ENCODE measurements at places on chromosomes 7 and 10. TPM values are rescaled to one million over a fixed set of nuclear protein-coding genes. Genes with fewer than 3 reads are reported as not detected.

GRCh38 chr10:99364125-99364524, 35.0 kb downstream of the CNNM1 start:
- no peaks in the 10 kb centered on the region for H3K4me1 ChIP-seq
- H3K4me3 ChIP-seq, result no peak overlapping the region
- no peaks in the 10 kb centered on the region for H3K36me3 ChIP-seq
- H3K27me3 ChIP-seq, result no peaks in the 10 kb centered on the region
- no peak for DNase-seq

DNA sequence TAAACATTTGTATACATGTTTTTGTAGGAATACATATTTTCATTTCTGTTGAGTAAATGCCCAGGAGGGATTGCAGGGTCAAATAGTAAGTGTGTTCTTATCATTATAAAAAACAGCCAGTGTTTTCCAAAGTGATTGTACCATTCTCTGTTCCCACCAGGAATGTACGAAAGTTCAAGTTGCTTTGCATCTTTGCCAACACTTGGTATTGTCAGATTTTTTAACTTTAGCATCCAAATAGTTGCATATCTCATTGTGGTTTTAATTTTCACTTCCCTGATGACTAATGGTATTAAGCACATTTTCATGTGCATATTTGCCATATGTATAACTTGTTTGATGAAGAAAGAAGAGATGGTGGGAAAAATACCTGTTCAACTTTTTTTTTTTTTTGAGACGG, 213.9 kb downstream of the ZNF365 start:
- no peak overlapping the region for H3K27ac ChIP-seq
- no peak overlapping the region for H3K4me3 ChIP-seq
- H3K4me1 ChIP-seq, result no peaks in the 10 kb centered on the region
- no peaks in the 10 kb centered on the region for H3K36me3 ChIP-seq
- no peaks in the 10 kb centered on the region for H3K27me3 ChIP-seq

GRCh38 chr7:127578036-127578684, 7.2 kb downstream of the GCC1 start:
- H3K4me3 ChIP-seq, result no peak overlapping the region
- H3K27ac ChIP-seq, result no peak overlapping the region
- DNase-seq, result no peak
- H3K4me1 ChIP-seq, result peaks cover 18% of the 10 kb centered on the region
- H3K36me3 ChIP-seq, result no peaks in the 10 kb centered on the region

DNA sequence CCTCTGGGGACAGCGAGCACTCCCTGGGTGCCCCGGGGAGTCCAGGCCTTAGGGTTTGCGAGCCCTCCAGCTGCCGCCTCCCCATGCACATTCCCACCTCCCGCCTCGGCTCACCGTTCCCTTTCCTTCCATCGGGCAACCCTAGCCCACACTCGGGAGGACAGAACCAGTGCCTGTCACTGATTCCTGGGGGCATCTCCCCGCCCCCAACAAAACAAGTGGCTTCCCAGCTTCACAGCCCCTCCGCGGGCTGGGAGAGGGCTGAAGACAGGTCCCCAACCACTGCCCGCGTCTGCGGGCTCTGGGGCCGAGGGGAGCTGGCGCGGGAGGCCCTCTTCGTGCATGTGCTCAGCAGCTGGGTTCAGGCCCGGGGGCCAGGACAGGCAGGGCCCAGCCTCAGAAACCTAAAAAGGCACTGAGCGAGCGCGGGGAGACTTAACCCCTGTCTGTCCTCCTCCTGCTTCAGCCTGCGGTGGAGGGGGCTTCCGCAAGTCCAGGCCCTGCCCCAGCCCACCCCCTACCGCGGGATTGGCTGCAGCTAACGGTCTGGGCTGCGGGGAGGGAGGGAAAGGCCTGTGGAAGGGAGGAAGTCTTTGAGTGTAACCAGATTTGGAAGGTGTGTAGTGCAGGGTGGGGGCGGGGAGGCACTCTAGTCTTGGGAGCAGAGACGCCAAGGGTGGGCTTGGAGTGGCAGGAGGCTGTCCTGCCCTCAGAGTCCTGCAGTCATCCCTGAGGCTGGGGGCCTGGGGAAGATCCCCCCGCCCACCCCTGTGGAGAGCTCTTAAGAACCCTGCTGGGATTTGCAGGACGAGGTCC, 1.2 kb downstream of the FLNC start:
- no peaks in the 10 kb centered on the region for H3K36me3 ChIP-seq
- peak overlapping the region; percentile 82 for H3K4me3 ChIP-seq
- DNase-seq, result peak; percentile 46

GRCh38 chr7:25392588-25393338, 164.5 kb upstream of the NPVF start:
- DNase-seq, result no peak
- H3K4me3 ChIP-seq, result no peak overlapping the region
- H3K27me3 ChIP-seq, result no peaks in the 10 kb centered on the region
- H3K36me3 ChIP-seq, result no peaks in the 10 kb centered on the region

- peaks cover 4% of the 10 kb centered on the region for H3K4me1 ChIP-seq
- no peaks in the 10 kb centered on the region for H3K36me3 ChIP-seq
- peak overlapping the region; percentile 92 for H3K27ac ChIP-seq
- H3K4me3 ChIP-seq, result peak overlapping the region; percentile 69
Measured at GRCh38 chr7:131106681-131107336, 220.9 kb upstream of the MKLN1 start.

DNA sequence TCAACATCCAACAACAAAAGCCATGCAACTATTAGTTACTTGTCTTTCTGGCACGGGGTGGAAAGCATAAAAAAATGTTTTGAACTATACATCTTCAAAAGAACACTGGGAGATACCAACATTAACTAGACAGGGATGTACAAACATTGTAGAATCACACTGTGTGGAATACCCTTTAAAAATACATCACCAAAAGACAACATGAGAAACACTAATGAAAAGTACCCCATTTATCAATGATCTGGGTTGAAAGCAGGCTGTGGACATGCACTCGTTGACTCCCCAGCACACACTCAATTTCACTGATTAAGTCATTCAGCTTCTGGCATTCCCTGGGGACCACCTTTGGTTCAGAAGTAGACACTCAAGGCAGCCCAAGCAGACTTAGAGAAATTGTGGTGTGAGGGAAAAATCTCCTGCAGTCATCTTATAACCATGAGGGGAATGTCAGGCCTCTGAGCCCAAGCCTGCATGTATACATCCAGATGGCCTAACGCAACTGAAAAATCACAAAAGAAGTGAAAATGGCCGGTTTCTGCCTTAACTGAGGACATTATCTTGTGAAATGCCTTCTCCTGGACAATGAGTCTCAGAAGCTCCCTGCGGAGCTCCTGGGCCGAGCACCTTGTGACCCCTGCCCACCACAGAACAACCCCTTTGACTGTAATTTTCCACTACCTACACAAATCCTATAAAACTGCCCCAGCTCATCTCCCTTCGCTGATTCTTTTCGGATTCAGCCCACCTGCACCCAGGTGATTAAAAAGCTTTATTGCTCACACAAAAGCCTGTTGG, 53.0 kb downstream of the CACUL1 start:
- DNase-seq, result no peak
- H3K36me3 ChIP-seq, result no peaks in the 10 kb centered on the region
- H3K4me1 ChIP-seq, result no peaks in the 10 kb centered on the region
- no peaks in the 10 kb centered on the region for H3K27me3 ChIP-seq

VPS50 gene
- total RNA-seq, result 28.8 TPM

SPAM1 gene
- total RNA-seq, result not detected

HEPACAM2 gene
- total RNA-seq, result 42.2 TPM

DNA sequence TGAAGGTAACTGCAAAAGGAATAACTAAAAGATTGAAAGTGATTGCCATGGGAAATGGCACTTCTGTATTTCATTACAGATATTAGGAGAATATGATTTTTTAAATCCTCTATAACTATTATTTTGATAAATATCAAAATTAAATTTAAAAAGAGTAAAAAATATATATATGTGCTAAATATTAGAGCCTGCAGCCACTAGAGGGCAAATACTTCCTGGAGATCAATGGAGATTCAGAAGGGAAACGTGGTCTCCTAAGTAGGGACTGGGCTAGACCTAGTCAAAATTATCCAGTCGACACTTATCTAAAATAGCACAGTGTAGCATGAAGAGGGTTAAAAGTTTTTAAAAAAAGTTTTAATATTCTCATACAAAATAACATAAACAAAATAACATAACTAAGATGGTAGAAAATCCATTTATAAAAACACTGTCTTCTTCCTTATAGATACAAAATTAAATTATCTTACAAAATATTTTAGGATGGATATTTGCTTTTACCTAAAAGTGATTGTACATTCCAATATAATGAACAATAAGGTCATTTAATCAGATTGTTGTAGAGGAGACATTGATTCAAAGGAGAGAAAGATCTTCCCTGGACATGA, 434.3 kb downstream of the MDFIC start:
- no peak overlapping the region for H3K27ac ChIP-seq
- no peaks in the 10 kb centered on the region for H3K36me3 ChIP-seq
- no peaks in the 10 kb centered on the region for H3K27me3 ChIP-seq
- H3K4me1 ChIP-seq, result no peaks in the 10 kb centered on the region
- DNase-seq, result no peak
- no peak overlapping the region for H3K4me3 ChIP-seq

- H3K4me1 ChIP-seq, result no peaks in the 10 kb centered on the region
- no peak for DNase-seq
- H3K36me3 ChIP-seq, result no peaks in the 10 kb centered on the region
- H3K4me3 ChIP-seq, result no peak overlapping the region
- no peak overlapping the region for H3K27ac ChIP-seq
- H3K27me3 ChIP-seq, result no peaks in the 10 kb centered on the region
Measured at GRCh38 chr7:156834462-156834861, 58.5 kb downstream of the LMBR1 start.

GPR26 gene
- total RNA-seq, result not detected

FAM221A gene
- total RNA-seq, result 7.5 TPM

DNA sequence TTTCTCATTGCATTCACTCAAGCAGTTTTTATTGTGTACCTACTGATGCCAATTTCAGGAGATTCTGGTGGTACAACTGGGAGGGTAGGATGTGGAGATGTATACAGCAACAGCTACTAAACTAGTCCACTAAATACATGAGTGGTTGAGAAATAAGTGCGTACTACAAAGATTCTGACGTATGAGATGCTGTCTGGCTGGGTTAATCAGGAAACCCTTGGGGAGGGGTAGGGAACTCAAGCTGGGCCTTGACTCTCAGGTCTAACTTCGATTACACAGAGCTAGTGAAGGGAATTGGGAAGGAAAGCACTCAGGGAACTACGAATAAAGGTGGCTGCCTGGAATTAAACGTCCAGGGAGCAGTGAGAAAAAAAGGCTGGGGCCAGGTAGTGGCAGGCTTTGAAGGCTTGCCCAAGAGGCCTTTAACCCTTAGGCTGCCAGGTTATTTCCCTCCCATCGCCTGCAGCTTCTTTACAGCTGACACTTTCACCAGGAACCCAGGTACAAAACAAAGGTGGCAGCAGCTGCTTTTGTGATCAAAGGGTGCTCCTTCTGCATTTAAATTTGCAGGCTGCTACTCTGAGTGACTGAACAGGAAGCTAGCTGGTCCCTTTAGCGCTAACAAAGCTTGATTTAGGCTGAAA, 3.2 kb downstream of the MMS19 start:
- no peak overlapping the region for H3K27ac ChIP-seq
- peaks cover 7% of the 10 kb centered on the region for H3K27me3 ChIP-seq
- no peaks in the 10 kb centered on the region for H3K36me3 ChIP-seq
- DNase-seq, result no peak

ADCY1 gene
- not detected for total RNA-seq

DNA sequence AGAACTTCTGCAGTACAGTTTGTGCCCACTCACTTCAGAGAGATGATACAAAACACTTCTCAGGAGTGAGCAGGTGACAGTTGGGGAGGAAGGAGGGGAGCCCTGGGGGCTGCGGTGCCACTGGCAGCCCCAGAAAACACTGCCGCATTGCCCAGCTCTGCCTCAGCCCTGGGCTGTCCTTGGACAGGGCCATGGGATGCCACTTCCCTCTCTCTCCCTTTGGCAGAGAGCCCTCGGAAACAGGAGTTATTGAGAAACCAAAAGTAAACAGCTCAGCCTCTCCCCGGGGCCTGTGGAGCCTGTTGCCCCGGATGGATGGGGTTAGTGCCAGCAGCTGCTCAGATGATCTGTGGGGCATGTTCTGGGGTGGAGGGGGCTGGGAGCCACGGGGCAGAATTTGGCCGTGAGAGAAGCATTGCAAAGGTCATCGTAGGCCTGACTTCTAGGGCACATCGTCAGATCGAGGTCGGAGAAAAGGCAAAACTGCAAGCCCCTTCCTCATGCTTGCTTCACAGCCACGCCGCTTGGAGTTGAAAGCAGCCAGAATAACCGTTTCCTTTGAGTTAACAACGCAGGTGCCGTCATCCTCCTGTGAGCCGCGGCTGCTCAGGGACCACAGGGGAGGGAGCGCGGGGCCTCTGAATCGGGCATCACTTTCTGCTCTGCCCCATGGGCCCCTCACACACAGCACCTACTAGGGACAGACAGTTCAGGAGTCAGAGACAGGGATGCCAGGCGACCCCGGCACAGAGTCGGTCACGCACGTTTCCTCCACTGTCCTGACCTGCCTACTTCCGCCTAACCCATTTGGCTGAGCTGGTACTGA, 256.4 kb downstream of the CAMK1D start:
- DNase-seq, result peak; percentile 86
- no peaks in the 10 kb centered on the region for H3K36me3 ChIP-seq
- peak overlapping the region; percentile 13 for H3K4me3 ChIP-seq
- H3K4me1 ChIP-seq, result peaks cover 32% of the 10 kb centered on the region
- no peaks in the 10 kb centered on the region for H3K27me3 ChIP-seq
